Smooth muscle cell of the brain vasculature (primary cell): ENCODE measurements at places on chromosomes 4 and X.
A peak's percentile ranks its signal among the peaks of the same experiment; 100 is the strongest.

DNA sequence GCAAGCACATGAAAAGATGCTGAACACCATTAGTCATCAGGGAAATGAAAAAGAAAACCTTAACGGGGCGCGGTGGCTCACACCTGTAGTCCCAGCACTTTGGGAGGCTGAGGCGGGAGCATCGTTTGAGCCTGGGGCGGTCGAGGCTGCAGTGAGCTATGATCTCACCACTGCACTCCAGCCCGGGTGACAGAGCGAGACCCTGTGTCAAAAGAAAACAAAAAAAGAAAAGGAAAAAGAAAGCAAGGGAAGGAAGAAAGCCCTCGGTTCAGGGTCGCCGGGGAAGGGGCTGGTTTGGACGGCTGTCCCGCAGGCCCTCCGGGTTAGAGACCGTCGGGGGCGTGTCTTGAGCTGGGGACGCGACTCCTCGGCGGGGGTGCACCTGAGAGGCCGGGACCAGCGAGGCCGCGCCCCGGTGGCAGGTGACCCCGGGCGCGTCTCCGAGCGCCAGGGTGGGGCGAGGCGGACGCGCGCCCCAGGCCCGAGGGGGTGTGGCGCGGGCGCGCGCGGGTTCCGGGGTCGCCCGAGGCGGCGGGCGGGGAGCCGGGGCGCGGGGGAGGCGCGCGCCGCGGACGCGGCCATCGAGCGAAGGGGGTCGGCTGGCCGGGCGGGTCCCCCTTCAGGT, 478 bp upstream of the PLXNA3 start:
- no peak for DNase-seq

- DNase-seq = no peak
These were observed 272.1 kb upstream of the AGTR2 start for GRCh38 chrX:115898382-115899001.

- DNase-seq = peak; percentile 50
These were observed 75.8 kb downstream of the TSPAN7 start for GRCh38 chrX:38636949-38637819.

GRCh38 chr4:567457-568350, 8.4 kb downstream of the TMEM271 start:
- no peak for DNase-seq

- DNase-seq = no peak
These were observed 76.5 kb upstream of the ATP8A1 start for GRCh38 chr4:42733380-42733779.

DNA sequence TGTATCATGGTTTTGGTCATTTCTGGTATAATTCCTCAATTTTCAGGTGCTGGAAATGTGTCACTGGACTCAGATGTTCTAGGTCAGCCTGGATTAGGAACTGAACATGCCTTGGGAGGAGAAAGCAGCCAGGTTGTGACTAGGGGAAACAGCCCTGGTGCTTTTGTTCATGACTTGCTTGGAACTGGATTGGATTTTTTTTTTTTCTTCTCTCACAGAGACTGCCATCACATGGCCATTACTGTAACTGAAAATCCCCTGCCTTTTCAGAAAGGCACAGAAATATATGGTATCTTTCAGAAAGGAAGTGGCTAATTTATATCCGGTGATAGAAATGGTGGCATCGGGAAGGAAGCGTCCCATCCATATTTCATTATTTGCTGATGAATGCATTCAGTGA, 34.6 kb downstream of the SEPTIN11 start:
- no peak for DNase-seq

DNA sequence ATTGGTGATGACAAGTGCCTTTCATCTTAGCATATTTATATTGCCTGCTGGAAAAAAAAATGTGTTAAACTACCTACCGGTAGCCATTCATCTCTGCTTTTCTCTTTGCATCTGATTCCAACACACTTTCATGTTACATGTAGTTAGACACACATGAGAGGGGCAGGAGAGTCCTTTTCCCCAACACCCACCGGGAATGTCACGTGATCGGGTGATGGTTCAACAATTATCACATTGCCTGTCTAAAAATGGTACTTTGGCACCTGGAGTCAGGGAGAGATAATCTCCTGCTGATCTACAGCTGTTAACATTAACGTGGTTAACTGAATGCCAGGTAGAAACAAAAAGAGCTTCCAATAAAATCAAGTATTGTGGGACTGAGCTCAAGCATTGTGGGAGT, 19.6 kb upstream of the PBDC1 start:
- no peak for DNase-seq

DNA sequence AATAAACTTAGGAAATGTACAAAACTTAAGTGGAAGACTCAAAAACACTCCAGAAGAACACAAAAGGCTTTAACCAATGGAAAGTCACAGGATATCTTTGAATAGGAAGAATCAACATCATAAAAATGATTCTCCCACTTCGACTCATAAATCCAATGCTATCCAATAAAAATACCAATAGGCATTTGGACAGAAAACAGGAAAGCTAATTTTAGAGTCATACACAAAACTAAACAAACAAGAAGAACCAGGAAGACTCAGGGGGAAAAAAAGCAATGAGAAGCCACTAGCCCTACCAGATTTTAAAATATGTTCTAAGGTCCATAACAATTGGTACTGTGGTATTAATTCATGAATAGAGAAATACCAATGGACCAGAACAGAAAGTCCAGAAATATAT, 28.2 kb downstream of the SLC9A7 start:
- DNase-seq = no peak

GRCh38 chr4:39331191-39331590, 35.0 kb downstream of the RFC1 start:
- DNase-seq = no peak

- DNase-seq = no peak
These were observed 677 bp upstream of the CENPC start for GRCh38 chr4:67546004-67546356.

DNA sequence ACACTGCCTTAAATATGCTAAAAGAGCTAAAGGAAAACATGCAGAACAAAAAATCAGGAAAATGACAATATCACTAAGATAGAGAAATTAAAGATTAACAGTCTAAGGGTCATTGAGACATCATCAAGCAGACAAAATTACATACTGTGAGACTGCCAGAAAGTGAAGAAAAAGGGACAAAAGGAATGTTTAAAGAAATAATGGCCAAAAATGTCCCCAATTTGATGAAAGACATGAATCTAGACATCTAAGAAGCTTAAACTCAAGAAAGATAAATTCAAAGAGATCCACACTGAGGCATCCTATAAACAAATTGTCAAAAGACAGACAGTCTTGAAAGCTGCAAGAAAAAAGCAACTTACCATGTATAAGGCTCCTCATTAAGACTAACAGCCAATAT, 63.7 kb downstream of the OPHN1 start:
- DNase-seq = no peak

- peak; percentile 50 for DNase-seq
These were observed 43.3 kb upstream of the PDGFC start for GRCh38 chr4:157014621-157015591.

DNA sequence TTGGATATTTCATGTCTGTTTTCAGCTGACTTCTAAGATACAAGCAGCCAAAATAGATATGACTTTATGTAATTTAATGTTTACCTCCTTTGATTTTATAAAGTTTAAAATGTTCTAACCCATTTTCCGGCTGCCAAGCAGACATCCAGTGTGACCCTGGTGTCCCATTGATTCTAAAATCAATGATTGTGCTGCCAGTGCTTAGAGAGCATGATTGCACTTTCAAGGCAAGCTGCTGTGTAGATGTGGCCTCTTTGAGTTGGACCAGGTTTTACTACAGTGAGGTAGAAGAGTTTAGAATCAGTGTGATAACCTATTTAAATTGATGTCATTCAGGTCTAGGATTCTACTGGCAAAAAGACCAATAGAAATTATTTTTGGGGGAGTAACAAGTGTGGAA, 730.9 kb downstream of the STPG2 start:
- no peak for DNase-seq

DNA sequence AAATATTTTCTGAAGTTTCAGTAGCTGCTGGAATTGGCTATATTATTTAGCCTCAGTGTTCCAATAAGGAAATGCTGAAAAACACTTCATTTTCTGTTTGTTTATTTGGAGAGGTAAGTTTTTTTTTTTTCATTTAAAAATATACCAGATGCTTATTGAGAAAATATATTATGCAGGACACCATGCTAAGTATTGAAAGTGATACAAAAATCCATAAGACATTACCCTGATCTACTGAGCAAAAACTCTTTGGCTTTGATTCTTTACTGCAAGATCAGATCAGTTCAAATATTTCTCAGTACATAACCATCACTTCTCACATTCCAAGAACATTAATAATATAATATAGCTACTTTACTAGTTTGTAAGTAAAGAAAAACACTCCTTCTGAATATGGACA, 123.4 kb upstream of the PACRGL start:
- DNase-seq = no peak

DNA sequence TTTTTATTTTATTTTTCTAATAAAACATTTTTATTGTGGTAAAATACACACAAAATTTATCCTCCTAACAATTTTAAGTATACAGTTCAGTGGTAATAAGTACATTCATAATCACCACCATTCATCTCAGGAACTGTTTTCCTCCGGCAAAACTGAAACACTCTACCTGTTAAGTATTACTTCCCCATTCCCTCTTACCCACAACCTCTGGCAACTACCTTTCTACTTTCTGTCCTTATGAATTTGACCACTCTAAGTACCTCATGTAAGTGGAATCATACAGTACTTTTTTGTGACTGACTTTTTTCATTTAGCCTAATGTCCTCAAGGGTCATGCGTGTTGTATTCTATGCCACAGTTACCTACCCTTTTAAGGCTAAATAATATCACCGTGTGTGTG, 21.1 kb upstream of the HSFX4 start:
- no peak for DNase-seq

DNA sequence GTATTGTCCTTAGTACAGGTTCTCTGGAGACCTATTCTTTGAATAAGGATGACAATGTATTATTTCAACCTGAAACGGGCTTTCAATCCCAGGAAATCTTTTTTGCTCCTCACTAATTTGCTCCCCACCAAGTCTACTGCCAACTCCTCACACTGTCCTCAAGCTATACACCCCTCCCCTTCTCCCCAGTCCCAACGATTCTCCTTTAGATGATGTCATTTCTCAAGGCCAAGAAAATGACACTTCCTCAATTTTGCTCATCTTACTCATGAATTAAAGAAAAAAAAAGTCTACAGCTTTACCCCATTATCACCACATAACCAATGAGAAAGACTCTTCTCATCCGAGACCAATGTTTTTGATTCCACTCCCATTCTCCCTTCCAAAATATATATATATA, 20.6 kb downstream of the AP1S2 start:
- no peak for DNase-seq

DNA sequence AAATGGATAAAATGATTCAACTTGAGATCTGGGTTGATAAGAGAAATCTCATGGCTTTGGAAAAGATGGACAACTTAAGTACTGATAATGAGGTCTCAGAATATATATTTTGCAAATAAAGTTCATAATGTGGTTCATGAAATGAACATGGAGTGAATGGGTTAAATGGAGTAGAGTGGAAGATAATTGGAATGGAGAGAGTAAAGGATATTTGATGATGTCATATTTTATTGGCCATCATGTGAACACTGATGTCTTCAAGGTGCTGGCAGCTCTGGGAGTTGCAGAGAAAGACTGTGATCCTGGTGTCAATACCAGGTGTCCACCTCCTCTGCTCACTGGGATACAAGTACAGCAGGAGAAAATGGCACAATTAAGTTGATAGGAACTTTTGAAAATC, 133.9 kb upstream of the ZXDA start:
- DNase-seq = no peak

GRCh38 chr4:157804986-157805385, 367.8 kb downstream of the GASK1B start:
- DNase-seq = no peak

- DNase-seq = no peak
These were observed 146.8 kb downstream of the PTTG2 start for GRCh38 chr4:38106886-38107514.

DNA sequence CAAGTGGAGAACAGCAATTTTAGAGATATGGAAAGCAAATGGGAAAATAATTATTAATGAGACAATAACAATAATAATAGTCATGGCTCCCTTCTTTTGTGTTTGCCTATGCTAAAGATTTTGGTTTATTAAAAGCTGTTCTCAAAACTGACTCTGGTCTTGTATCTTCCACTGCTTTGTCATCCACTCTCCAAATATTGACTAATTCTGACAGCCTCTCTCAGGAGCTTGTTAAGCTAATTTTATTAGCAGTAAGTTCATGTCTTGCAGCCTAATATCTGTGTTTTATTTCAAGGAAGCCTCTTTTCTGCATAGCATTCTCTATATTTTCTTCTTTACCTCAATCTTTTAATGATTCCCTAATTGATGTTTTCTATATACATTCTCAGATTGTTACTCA, 1419.8 kb downstream of the ARAP2 start:
- DNase-seq = no peak

DNA sequence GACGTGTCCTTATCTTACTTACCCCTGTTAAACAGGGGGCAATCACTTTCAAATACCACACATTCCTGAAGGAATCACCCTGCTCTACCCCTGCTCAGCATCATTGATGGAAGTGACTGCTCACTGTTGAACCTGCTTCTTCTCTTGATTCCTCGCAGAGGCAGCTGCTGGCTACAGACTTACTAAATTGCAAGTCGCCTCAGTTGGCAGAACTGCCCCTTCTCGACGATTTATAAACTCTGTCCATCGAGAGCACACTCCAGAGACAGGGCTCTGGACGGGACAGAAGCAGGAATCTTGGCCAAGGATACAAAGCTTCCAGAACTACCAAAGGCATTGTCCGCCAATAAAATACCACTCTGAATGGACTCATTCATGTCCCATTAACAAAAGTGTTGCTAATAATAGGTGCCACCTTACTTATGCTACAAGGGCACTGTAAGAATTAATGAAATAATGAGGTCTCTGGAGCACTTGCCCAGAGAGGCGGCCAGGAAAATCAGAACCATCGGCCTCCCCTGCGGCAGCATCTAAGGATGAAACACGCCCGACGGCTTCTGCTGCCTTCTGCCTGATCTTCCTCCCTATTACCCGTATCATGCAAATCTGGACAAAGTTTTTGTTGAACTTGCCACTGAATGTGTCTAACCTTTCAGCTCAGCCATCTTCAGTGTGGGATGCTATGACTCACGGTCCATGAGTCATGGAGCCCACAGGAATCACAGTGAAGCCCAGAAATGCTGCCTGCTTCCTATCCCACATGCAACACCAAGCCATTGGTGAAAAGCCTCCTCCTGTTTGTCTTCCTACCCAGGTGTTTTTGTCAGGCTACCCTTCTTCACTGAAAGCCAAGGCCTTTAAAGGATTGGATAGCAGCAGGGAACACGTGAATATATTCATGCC, 164.9 kb downstream of the MAML3 start:
- DNase-seq = peak; percentile 77
